ENCODE measurements at places on chromosomes 2 and 18.
A peak's percentile ranks its signal among the peaks of the same experiment; 100 is the strongest.

DNA sequence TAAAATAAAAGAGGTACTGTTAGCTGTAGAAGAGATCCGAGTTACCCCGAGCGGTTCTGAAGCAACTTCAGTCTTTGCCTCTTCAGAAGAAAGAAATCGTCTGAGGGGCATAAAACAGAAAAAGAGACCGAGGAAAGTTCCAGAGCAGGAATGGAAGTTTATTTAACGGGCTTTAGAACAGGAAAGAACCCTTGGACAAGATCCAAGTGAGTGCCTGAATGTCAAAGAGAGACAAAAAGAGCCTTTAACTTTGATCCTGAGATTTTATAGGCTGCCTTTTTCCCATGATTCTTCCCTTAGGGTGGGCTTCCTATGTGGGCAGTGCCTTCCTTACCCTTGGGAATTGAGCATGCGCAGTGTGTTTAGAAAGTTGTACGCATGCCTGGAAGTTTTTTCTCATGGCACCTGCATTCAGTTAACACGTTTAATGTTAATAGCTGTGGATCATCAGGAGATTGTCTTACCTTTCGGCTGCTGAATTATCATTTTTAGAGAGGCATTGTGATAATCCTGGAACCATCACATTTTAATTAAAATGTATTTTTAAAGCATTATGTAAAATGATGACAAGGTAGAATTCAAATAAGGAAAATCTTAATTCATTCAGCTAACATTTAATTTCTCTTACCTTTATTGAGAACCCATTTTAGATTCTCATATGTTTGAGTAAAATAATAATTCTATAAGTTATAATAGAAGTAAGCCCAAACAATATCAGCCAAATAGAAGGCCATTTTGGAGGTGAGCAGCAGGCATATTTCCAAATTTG lies 269.5 kb upstream of the ZSWIM2 start:
- DNase-seq, result no peak

DNA sequence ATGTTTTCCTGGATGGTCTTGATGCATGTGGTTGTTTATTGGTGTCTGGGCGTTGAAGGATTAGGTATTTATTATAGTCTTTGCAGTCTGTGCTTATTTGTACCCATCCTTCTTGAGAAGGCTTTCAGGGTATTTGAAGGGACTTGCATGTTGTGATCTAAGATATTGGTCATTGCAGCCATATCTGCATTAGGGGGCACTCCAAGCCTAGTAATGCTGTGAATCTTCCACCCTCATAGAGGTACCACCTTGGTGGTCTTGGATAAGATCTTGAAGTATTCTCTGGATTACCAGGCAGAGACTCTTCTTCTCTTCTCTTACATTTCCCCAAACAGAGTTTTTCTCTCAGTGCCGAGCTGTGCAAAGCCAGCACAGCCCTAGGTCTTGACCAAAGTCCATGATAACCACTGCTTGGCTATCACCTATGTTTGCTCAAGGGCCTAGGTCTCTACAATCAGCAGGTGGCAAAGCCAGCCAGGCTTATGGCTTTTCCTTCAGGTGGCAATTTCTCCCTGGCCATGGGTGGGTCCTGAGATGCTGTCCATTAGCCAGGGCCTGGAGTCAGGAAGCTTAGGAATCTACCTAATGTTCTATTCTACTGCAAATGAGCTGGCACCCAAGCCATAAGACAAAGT lies 15.4 kb upstream of the PPP1R1C start:
- no peak for DNase-seq

GRCh38 chr18:28602391-28602790 lies 425.5 kb upstream of the CDH2 start:
- no peak for DNase-seq

GRCh38 chr18:22200611-22201225 lies 31.3 kb downstream of the GATA6 start:
- DNase-seq, result no peak

- peak; percentile 93 for DNase-seq
Measured at GRCh38 chr2:205892251-205892655, 193.7 kb downstream of the INO80D start.

DNA sequence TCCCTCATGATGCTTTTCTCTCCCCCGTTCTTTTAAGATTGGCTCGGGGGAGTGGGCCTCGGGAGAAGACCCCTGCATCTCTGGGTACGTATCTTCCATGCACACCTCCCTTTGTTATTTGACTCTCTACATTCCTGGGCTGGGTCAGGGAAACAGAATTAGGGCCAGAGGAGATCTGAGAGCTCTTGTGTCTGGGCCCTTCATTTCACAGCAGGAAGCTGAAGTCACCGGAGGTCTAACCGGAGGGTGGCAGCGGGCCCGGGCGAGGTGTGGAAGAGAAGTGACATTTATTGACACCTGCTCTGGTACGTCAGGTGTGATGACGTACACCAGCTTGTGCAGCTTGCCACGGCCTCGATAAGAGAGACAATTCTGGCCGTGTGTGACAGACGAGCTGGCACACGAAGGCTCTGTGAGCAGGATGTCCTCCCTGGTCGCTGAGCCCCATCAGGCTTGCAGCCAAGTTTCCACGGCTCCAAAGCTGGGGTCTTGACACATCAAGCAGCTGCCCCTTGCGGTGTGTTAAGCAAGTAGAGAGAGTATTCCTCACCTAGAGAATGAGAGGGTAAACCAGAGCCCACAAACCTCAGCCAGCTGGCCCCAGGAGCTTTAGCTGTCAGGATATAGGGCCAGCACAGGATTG lies 30.4 kb downstream of the TOGARAM2 start:
- peak; percentile 35 for DNase-seq

DNA sequence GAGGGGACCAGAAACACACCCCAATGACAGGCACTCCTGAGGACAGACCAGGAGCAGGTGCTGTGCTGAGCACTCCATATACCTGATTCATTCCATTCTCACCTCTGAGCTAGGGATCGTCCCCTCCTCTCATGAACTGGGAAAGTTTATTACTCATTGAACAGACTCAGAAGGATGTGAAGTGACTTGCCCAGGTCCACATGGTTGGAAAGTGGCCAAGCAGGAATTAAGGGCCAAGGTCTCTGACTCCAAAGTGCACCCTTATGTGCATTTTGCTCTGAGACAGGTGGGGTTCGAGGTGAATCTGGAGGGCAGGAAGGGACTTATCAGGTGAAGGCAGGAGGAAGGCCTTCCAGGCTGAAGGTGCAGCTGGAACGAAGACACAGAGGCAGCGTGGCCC lies 25.1 kb upstream of the PLB1 start:
- peak; percentile 1 for DNase-seq

DNA sequence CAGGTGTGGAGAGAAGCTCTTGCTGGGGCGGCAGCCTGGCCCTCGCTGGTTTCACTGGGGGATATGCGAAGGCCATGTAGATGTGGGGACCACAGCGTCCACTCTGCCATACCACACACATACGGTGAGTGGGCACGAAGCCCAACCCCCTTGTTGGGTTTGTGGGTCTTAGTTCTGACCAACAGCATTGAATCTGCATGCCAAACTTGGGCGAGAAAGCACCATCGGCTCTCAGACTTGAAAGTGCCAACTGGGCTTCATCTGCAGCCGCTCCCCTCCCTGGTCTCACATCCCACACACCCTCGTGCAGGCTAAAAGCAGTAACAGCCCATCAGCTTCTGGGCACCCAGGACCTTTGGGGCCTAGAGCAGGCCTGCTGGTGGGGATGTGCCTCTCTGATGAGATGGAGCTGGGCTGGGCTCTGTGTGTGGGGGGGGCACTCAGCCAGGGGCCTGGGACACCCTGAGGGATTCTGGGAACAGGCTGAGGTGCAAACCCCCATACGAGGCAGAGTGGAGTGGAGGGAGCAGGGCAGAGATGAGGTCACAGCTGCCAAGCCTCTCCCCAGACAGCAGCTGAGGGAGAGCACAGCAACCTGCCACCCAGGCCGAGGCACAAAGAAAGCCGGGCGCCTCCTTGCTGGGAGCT lies 264.4 kb downstream of the TWIST2 start:
- DNase-seq, result no peak

- DNase-seq, result no peak
Measured at GRCh38 chr2:235051436-235052260, 99.8 kb downstream of the SH3BP4 start.

DNA sequence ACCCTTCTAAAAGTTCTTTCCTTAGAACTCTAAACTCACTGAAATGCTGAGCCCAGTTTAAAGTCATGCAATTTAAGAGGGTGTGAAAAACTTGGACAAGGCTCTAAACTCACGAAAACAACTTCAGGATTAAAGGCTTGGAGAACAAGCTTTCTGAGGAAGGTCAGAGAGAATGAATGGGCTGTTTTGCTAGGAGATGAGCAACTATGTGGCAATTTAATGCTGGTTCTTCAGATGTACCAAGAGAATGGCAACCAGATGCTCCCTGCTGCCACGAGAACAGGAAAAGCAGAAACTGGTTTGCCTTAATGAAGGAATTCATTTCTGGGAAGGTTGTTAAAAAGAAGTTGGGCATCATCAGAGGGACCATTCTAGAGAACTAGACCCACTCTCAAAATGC lies 77.8 kb upstream of the PMAIP1 start:
- no peak for DNase-seq

GRCh38 chr2:17863539-17863938 lies 14.9 kb upstream of the KCNS3 start:
- no peak for DNase-seq

- no peak for DNase-seq
Measured at GRCh38 chr2:186559370-186559769, 30.5 kb upstream of the ITGAV start.

DNA sequence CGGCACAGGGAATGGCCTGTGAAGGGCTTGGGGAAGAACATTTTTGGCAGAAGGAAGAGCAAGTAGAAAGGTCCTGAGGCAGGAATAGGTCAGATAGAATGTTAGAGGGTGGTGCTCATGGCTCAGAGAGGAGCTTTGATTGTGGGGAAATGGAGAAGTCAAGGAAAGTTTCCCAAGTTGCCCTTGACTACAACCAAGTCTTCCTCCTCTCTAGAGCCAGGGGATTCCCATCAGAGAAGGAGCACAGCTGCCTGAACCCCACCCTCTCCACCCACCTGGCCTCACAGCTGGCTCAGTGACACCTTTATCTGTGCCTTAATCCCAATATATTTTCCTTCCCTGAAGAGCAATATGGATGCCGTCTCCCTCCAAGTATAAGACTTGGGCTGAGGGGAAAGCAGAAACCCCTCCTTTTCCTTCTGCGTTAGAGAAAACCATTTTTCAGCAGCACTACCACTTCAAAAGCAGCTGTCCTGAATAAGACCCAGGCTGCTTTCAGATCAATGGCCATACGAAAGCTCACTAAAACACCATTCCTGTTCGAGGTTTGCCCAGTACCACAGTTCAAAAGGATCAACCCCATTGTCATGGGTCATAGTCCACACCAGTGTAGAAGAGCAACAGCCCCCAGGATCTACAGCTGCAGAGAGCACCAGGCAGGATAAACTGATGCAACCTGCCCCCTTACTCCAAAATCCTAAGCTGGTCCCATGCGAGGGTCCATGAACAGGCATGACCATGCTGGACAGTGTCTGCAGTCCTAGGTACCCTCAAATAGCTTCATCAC lies 199.6 kb downstream of the AFF3 start:
- no peak for DNase-seq

DNA sequence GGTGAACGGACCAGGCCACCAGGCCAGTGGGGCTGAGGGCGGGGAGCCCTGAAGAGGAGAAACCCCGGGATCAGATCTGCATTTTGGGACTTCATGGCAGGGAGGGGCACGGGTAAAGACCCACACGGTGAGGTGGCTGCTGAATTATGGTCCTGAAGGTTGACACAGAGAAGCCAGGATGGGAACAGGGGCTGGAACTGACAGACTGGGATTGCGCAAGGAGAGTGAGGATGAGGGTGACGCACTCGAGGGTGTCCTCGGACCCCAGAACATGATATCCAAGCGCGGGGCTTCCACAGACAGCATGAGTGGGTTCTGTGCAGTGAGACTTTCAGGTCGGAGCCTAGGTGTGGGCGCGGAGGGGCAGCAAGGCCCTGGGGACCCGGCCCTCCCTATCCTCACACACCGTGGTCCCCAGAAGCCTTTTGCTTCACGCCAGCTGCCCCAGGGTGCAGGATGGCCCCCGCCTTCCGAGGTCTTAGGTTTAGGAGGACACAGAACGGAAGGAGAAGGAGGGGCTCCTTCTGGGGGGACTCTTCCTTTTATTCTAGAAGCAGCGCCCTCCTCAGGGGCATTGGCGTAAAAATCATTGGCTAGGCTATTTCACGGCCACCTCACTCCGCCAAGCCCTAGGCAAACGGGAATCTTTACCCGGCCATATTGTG lies 416.8 kb upstream of the HS6ST1 start:
- no peak for DNase-seq

GRCh38 chr2:216616083-216616678 lies 17.0 kb upstream of the IGFBP2 start:
- no peak for DNase-seq

DNA sequence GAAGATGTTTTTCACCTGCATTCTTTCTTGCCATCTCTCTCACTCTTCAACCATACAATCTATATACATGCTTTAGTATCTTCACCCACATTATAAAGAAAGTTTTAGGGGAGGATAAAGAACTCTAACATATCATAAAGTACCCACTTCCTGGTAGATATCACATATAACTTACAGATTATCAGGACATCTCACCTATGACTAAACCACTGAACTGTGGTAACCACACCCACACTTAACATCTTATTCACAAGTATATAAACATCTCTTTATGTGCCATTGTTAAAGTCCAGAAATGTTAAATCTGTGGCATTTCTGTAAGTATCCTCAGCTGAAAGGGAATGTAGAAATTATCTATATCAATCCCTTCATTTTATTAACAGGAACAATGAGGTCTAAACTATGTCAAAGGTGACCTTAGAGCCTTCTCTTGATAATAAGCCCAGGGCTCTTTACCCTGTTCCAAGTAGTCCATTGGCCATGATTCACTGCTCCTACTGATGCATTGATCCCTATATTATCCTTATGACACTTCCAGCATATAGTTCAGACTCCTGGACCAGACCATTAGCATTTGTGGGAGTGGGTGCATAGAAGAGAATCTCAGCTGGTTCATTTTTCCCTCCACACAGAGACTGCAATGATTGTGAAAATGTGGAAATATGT lies 182.4 kb downstream of the SUCLG1 start:
- no peak for DNase-seq

GRCh38 chr2:88016960-88017779 lies 823 bp upstream of the RNU2-63P start:
- DNase-seq, result peak; percentile 68
